ENCODE measurements at places on chromosomes 4 and X.

- no peak for DNase-seq
Measured at GRCh38 chr4:11198516-11199305, 230.0 kb downstream of the HS3ST1 start.

DNA sequence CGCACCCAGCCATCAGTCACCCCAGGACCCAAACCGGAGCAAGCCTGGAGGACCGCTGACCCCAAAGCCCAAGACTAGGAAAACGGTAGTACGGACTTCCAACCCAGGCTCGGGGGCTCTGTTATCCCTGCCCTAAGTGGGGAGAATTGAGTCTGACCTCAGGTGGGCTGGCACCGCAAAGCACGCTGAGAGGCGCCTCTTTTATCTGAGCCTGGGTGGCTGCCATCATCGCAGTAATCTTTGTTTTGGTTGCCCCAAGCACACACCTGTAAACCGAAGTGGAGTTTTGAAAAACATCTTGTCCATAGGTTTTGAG is 894 bp upstream of the SH3RF1 start:
- DNase-seq: no peak

DNA sequence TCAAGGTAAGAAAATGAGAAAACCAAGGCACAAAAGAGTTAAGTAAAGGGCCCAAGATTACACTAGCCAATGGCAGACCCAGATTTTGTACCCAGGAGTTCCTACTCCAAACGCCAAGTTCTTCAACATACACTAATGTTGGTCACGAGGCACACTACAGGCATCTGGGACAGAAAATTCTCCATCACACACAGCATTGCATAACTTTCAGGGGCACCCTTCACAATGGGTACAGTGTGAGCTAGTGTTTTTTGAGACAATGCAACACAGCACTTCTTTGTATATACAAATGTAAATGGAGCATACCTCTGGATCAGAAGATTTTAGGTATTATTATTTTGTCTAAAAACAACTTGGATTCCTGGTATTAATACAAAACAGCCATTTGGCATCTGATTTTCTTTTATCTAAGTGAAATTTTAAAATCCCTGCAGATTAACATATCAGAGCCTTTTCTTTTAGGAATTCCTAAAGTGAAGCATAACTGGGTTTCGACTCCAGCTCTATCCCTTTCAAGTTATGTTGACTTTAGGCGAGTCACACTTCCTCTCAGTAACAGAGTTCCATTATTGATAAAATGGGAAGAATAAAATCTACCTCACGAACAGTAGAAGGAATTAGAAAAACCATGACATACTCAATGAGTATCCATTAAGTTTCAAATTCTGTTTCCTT is 41.1 kb downstream of the ADGRA3 start:
- no peak for DNase-seq

- no peak for DNase-seq
Measured at GRCh38 chr4:146202665-146203064, 11.7 kb upstream of the REELD1 start.

DNA sequence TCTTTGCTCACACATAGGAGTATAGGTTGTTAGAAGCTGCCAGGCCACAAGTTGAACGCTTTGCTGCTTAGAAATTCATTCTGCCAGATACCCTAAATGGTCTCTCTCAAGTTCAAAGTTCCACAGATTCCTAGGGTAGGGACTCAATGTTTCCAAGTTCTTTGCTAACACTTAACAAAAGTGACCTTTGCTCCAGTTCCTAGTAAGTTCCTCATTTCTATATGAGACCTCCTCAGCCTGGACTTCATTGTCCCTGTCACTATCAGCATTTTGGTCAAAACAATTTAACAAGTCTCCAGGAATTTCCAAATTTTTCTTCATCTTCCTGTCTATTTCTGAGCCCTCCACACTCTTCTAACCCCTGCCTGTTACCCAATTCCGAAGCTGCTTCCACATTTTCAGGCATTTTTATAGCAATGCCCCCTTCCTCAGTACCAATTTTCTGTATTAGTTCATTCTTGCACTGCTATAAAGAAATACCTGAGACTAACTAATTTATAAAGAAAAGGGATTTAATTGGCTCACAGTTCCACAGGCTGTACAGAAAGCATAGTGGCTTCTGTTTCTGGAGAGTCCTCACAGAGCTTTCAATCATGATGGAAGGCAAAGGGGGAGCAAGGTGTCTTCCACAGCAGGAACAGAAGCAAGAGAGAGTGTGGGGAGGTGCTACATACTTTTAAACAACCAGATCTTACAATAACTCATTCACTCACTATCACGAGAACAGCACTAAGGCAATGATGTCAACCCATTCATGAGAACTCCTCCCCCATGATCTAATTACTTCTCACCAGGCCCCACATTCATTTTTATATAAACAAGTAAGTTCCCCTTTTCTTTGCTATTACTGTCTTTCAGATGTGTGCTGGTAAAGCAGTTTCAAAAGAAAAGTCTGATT is 11.5 kb upstream of the TLR1 start:
- peak; percentile 32 for DNase-seq

- DNase-seq: no peak
Measured at GRCh38 chrX:37332987-37333658, 16.0 kb upstream of the PRRG1 start.
